Mammary epithelial cell (primary cell): ENCODE measurements at places on chromosomes 3 and 15. TPM values are rescaled to one million over a fixed set of nuclear protein-coding genes. Genes with fewer than 3 reads are reported as not detected.

The IL17RB gene
- 0.18 TPM for polyA plus RNA-seq

The MITF gene
- 1.7 TPM for polyA plus RNA-seq

- DNase-seq = no peak
Observed at GRCh38 chr15:31320022-31320421, 6.6 kb upstream of the KLF13 start.

The GNB4 gene
- 35.7 TPM for polyA plus RNA-seq

The ILDR1 gene
- polyA plus RNA-seq = 0.20 TPM

GRCh38 chr3:154164387-154164786 lies 43.2 kb downstream of the ARHGEF26 start:
- no peak for DNase-seq

GRCh38 chr3:190205739-190206138 lies 85.0 kb upstream of the P3H2 start:
- peak; percentile 85 for DNase-seq

The NOX5 gene
- 2.6 TPM for polyA plus RNA-seq

The MASP1 gene
- not detected for polyA plus RNA-seq

DNA sequence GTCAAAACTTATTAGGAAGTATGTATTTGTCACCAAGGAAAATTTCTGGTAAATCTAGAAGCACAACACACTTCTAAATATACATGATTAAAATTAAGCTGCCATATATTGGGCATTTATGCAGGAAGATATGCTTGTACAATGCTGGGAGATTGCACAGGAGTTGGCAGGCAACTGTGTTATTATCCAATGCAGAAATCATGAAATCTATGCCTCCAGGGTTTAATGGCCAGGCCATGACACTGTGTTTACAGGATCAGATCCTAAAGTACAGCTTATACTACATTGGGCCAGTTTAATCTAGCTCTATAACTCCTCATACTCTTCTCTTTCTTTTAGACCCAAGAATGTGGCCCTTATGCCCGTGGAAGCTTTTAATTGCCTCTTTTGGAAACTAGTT lies 391.4 kb upstream of the DPH6 start:
- DNase-seq = no peak

- DNase-seq = peak; percentile 63
Observed at GRCh38 chr3:53219895-53220483, 35.8 kb downstream of the TKT start.

- no peak for DNase-seq
Observed at GRCh38 chr15:29656636-29657475, 165.4 kb downstream of the TJP1 start.

The HGD gene
- polyA plus RNA-seq = not detected
